ENCODE measurements at places on chromosomes 3 and 15. TPM values are rescaled to one million over a fixed set of nuclear protein-coding genes. Genes with fewer than 3 reads are reported as not detected.

GRCh38 chr3:32510075-32510724, 7.5 kb upstream of the CMTM6 start:
- no peaks in the 10 kb centered on the region for H3K36me3 ChIP-seq
- DNase-seq = peak; percentile 78
- no peaks in the 10 kb centered on the region for H3K27me3 ChIP-seq
- no peak overlapping the region for H3K4me3 ChIP-seq

- H3K27me3 ChIP-seq = peaks cover 7% of the 10 kb centered on the region
- H3K4me3 ChIP-seq = no peak overlapping the region
- no peaks in the 10 kb centered on the region for H3K4me1 ChIP-seq
- no peak for DNase-seq
Observed at GRCh38 chr3:133283958-133284807, 115.7 kb upstream of the BFSP2 start.

DNA sequence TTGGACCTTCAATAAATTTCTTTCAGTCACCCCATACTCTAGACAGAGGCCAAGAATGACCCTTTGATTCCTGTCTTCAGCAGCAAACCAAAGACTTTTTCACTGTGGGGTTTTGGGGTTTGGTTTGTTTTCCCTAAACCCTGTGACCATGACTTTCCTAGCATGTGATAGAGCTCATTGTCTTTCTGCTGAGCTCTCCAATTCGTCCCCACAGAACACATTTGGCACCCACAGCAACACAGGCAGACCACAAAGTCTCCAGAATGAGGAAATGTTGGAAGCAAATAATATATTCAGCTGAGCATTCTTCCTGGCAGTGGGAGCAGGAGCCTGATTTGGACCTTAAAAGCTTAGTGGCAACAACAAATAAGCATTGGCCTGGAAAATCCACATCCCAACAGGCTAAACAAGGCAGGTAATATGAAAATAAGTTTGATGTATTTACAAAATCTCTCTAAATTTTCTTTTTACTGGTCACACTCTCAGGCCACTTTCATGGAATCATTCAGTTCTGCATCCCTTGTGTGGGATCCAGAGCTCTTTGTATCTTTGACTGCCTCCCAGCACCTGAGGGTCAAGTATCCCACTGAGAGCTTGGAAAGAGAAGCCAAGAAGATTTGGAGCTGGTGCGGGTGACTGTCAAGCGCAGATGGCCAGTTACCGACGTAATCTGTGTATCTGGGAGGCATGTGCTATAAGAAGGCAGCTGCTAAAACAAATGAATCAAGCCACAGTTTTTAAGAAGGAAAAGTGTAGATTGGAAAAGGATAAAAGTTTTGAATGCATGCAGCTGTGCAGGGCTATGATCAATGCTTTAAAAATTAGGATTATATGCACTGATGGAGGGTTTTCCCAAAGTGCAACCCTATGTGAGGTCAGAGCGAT, 36.5 kb upstream of the CPB1 start:
- H3K4me3 ChIP-seq = no peak overlapping the region
- no peaks in the 10 kb centered on the region for H3K36me3 ChIP-seq
- DNase-seq = no peak
- H3K27me3 ChIP-seq = no peaks in the 10 kb centered on the region

ATP13A4 gene
- 3.2 TPM for total RNA-seq
